ENCODE measurements at places on chromosomes 5 and 9.

GRCh38 chr5:149437391-149438040, 58.4 kb upstream of the IL17B start:
- DNase-seq, result no peak

GRCh38 chr5:53543401-53543800, 17.0 kb upstream of the NDUFS4 start:
- DNase-seq, result no peak

DNA sequence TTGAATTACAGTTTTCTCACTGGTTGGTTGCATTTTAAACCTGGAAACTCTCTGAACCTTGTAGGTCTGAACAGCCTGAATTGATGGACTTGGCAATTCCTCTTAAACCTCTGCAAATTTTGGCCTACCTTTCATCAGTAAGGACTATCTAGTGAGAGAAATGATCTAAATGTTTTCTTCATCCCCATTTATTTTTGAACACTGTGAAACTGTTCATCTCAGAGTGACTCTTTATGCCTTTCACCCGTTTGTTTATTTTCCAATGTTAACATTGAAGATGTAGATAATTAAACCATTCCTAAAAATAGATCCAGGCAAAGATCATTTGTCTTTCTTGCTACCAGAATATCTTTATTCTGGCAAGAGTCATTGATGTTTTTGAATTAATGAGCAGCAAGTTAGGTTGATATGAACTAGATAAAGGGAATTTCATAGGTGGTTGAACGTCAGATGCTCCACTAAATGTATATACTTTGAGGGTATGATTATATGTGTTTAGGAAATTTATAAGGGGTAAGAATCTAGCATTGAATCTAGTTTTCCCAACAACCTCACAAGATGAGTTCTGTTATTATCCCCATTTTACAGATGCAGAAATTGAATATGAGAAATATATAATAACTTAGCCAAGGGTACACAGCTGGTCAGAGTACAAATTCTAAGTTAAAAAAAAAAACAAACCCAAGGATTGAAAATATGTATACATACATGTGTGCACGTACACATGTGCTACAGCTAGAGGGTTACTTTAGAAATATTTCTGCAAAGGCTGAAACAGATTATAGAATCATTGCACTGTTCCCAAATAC, 3.4 kb downstream of the CPEB4 start:
- DNase-seq, result no peak

GRCh38 chr5:177552839-177553455, 1.4 kb downstream of the FAM193B start:
- no peak for DNase-seq

DNA sequence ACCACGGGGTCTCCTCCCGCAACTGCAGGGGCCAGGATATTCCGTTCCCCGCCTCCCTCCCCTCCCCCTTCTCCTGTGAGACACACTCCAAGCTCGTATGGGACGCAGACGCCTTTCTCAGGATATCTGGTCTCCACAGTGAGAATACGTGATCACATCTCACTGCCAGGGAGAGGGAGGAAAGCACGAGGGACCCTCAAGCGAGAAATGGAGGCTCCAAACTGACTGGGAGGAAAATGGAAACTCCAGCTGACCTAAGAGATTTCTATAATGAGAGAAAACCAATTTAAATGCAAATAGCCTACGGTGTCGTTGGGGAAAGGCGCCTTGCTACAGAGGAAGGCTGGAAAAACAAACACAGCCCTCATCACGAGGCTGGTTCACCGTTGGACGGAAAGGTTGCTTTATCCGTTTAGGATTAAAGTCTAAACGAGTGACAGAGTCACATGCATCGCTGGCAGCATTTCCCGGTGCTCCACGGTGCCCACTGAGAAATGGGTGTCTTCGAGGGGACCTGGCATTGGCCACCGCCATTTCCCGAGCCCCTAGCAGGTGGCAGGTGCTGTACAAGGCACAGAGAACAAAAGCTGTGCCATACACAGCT, 116.9 kb upstream of the CPEB4 start:
- DNase-seq, result no peak

DNA sequence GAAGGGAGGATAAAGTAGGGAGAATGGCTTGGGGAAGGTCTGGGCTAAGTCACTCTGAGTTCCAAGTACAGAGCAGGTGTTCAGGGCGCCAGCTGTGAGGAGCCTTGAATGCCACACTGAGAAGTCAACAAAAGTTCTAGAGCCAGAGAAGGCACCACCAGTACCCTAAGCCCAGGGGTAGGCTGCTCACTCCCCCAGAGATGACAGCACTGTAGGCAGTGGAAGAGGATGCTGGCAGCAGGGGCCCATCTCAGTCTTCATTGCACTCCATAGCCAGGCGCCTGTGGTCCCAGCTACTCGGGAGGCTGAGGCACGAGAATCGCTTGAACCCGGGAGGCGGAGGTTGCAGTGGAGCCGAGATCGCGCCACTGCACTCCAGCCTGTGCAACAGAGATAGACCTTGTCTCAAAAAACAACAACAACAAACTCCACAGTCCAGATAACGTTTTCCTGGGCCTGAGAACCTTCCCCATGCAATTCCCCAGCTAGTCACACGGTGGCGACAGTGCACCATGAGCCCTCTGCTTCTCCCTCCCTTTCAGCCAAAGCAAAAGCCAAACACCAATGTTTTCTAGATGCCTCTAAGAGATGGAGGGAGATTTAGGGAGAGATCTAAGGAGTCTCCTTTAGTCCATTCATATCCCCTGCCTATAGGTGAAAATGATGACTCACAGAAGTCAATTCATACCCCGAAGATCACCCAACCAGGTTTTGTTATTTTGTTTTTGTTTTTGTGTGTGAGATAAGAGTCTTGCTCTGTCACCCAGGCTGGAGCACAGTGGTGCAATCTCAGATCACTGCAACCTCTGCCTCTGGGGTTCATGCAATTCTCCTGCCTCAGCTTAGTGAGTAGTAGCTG, 19.8 kb upstream of the NSD1 start:
- peak; percentile 59 for DNase-seq

- DNase-seq, result no peak
Measured at GRCh38 chr5:125278711-125279110, 532.3 kb upstream of the ZNF608 start.

DNA sequence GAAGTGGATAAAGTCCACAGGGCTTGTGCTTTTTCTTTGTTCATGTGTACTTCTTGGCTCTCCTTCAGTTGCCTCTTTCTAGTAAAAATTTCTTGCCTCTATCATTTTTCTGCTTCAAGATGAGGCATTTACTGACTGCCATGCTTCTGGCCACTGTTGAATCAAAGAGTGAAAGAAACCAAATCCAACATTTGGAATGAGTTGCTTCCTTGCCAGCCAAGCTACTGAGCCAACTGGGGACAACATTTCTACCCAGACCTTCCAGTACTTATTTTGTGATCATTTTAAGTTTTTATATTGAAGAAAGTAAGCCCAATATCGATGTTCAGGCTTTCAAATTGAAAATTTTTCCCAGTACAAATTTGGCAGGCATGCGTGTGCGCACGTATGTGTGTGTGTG, 73.2 kb downstream of the SNCAIP start:
- DNase-seq, result no peak

GRCh38 chr5:40754381-40755092, 1.2 kb downstream of the TTC33 start:
- peak; percentile 39 for DNase-seq

- DNase-seq, result no peak
Measured at GRCh38 chr5:8906303-8906967, 639.4 kb downstream of the SEMA5A start.

GRCh38 chr9:72981433-72981832, 28.6 kb upstream of the ALDH1A1 start:
- DNase-seq, result no peak

GRCh38 chr5:59123595-59124561, 541.0 kb downstream of the RAB3C start:
- no peak for DNase-seq

- no peak for DNase-seq
Measured at GRCh38 chr5:91135475-91136248, 247.5 kb downstream of the ARRDC3 start.

GRCh38 chr5:143168171-143168741, 235.2 kb downstream of the NR3C1 start:
- no peak for DNase-seq

GRCh38 chr9:95083086-95083768, 234.3 kb downstream of the FANCC start:
- no peak for DNase-seq

GRCh38 chr5:116564312-116564711, 10.3 kb downstream of the SEMA6A start:
- DNase-seq, result no peak

DNA sequence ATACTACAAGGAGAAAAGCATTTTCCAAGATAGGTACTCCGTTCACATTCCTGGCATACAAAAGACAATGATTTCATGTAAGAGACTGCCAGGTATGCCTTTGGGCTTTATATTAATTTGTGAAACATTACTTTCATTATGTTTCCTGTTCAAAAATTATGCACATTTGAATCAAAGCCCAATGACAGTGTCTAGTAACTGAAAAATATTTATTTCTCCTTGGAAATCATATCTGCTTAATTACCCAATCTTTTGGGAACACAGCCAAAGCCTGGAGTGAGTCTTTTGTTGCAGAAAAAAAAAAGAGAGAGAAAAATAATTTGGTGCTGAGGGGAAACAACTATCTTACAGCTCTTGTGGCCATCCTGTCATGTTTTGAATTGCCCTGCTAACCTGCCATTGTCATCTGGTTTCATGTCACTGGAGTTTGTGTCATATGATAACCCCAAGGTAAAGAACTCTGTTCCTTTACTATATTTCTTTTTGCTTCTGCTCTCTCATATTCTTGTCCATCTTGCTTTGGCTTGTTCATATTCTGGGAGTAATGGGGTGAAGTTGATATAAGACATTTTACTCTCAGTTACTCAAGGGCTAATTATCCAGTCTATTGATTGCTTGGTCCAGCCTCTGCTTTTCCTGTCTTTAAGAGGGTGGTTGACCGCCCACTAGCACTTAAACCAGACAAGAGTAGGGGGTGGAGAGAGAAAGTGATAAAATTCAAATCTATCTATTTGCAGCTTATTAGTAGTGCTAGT, 238.3 kb upstream of the NUDT12 start:
- DNase-seq, result no peak

- no peak for DNase-seq
Measured at GRCh38 chr9:92612292-92612691, 57.6 kb downstream of the IPPK start.

DNA sequence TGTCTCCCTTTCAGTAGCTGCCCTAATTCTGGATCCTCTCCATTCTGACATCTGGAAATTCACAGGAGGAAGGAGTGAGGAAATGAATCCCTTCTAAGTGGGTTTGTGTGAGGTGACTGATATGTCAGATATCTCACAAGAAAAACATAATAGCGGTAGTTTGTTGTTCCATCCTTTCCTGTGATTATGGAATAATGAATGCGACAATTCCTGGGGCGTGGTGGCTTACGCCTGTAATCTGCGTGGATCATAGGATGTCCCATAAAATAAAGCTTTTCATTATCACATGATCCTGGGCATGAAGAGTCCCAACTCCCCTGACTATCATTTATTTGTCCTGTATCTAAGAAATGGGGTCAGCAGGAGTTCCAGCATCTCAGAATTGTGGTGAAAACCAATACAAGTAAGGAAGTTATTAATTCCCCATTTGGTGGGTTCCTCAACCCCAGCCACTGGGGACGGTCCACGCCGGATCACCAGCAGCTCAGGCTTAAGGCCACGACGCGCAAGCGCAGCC, 375 bp upstream of the C5orf24 start:
- DNase-seq, result no peak
